ENCODE measurements at places on chromosomes 6 and 20.

DNA sequence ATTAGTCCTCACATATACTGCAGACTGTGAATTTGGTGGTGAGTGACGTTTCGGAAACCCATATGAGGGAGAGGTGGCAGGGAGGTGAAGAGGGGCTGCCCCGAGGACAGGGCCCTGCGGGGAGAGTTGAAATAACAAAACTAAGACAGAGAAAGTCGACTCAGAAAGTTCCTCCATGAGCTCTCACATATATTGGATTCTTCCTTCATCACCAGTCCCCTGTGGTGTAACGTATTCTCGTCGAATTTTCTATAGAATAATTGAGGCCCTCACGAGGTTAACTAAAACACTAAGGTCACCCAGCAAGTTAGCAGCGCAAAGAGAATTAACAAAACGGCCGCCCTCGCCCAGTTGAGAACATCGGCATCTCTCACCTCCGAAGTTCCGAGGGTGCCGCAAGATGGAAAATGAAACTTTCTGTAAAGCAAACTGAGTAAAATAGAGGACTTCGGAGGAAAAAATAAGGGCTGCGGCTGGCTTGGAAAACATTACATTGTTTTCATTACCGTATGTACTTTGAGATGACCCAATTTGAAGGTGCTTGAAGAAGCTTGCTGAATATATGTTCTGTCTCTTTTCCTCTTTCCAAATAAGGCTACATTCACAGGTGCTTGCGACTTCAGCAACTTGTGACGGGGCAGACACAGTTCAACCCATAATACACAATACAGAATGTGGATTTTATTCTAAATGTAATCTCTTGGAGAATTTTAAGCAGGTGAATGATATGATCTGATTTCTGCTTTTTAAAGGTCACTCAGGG, 490.9 kb upstream of the JARID2 start:
- DNase-seq: no peak
- no peaks in the 10 kb centered on the region for H3K36me3 ChIP-seq
- H3K4me1 ChIP-seq: no peaks in the 10 kb centered on the region
- no peak overlapping the region for H3K27ac ChIP-seq
- no peaks in the 10 kb centered on the region for H3K27me3 ChIP-seq

DNA sequence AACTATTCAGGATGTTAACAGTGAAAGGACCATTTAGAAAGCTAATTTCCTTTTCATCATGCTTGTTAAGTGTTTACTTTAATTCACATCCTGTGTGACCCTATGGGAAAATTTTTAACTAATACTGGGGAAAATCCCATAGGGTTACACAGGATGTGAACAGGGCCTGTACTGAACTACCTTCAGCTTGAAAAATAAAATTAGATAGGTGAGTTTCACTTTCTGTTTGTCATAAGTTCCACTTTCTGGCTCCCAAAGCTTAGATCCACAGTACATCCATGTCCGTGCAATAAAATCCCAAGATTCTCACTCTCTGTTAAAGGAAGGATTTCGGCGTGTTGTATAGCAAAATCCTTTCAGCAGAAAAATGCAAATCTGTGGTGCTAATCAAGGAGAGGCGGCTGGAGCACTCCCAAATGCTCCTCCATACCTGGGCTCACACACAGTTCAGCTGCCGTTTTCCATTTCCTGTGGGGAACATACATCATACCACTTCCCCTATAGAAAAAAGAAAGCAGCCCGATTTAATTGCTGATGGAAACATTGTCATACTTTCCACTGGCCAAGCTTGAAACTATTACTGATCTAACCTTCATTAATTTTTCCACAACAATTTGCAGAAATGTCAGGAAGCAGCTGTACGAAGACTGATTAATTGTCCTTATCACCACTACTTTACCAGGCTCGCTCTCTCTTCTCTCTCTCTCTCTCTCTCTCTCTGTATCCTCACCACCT, 125.2 kb downstream of the HIVEP2 start:
- no peaks in the 10 kb centered on the region for H3K36me3 ChIP-seq
- H3K4me1 ChIP-seq: peaks cover 12% of the 10 kb centered on the region
- DNase-seq: peak; percentile 60
- H3K4me3 ChIP-seq: peak overlapping the region; percentile 25
- H3K27me3 ChIP-seq: no peaks in the 10 kb centered on the region

- H3K4me1 ChIP-seq: peaks cover 10% of the 10 kb centered on the region
- DNase-seq: no peak
- no peak overlapping the region for H3K4me3 ChIP-seq
- no peak overlapping the region for H3K27ac ChIP-seq
These were observed 56.4 kb upstream of the TTPAL start for GRCh38 chr20:44419131-44419844.

GRCh38 chr6:41573276-41573675, 27.1 kb downstream of the FOXP4 start:
- H3K27me3 ChIP-seq: no peaks in the 10 kb centered on the region
- peaks cover 70% of the 10 kb centered on the region for H3K36me3 ChIP-seq
- DNase-seq: no peak
- peaks cover 27% of the 10 kb centered on the region for H3K4me1 ChIP-seq
- H3K4me3 ChIP-seq: no peak overlapping the region

DNA sequence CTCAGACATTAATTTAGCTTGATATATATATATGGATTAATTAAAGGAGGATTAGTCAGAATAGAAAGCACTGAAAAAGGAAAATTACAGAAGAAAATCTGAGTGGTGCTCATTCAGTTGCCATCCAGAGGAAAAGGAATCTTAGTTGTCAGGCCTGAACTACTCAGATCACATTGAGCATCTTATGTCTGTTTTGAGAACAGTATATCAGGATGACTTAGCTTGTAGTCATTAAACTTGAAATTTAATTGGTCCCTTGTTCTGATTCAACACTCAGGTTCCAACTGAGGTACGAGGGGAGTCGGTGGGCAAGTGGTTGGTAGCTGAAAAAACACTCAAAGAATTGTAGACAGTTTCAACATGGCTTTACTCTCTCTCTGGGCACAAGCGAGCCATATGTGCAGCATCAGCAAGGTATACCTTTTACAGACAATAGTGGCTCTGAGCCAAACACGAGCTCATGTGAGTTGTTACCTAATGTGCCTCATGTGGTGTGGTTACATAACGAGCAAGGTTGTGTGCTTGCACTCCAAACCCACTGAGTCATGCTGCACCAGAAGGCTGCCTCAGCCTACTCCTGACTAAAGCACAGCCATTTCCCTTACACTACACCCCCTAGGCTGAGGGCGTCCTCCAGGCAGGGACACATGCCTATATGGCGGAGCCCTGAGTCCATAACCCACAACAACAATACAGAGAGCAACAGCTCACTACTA, 73.0 kb upstream of the HMGN3 start:
- H3K36me3 ChIP-seq: no peaks in the 10 kb centered on the region
- no peaks in the 10 kb centered on the region for H3K4me1 ChIP-seq
- no peak overlapping the region for H3K27ac ChIP-seq
- H3K27me3 ChIP-seq: no peaks in the 10 kb centered on the region
- no peak overlapping the region for H3K4me3 ChIP-seq

DNA sequence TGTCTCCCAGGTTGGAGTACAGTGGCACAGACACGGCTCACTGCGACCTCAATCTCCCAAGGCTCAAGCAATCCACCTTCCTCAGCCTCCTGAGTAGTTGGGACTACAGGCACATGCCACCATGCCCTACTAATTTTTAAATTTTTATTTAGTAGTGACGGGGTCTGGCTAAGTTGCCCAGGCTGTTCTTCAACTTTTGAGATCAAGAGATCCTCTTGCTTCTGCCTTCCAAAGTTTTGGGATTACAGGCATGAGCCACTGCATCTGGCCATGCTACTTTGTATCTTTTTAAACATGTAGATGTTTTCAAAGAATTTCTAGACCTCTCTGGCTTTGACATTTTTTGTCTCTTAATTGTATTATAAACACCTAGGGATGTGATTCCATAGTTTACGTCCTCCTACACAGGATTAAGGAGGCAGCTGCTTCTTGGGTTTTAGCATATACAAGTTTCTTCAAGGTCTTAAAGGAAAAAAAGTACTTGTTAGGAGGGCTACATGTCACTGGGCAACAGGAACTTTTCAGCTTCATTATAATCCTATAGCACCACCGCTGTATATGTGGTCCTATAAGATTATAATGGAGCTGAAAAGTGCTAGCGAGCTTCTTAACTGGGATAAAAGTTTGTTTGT, 1.3 kb downstream of the ADAT2 start:
- H3K27ac ChIP-seq: no peak overlapping the region
- no peaks in the 10 kb centered on the region for H3K27me3 ChIP-seq
- H3K4me1 ChIP-seq: peaks cover 5% of the 10 kb centered on the region
- H3K36me3 ChIP-seq: no peaks in the 10 kb centered on the region
- H3K4me3 ChIP-seq: peak overlapping the region; percentile 60

All from SJSA1 (cell line).